Renal cortical epithelial cell (primary cell): ENCODE measurements at places on chromosomes 6 and 20. TPM values are rescaled to one million over a fixed set of nuclear protein-coding genes. Genes with fewer than 3 reads are reported as not detected.

NMBR gene
- total RNA-seq = 0.10 TPM in 1 of 2 replicates, not detected in the other

NOX3 gene
- not detected in 2 replicates for total RNA-seq

HLA-DOA gene
- total RNA-seq = 0.55 and 1.6 TPM in 2 replicates

CCM2L gene
- total RNA-seq = 0.35 TPM in 1 of 2 replicates, not detected in the other

DNA sequence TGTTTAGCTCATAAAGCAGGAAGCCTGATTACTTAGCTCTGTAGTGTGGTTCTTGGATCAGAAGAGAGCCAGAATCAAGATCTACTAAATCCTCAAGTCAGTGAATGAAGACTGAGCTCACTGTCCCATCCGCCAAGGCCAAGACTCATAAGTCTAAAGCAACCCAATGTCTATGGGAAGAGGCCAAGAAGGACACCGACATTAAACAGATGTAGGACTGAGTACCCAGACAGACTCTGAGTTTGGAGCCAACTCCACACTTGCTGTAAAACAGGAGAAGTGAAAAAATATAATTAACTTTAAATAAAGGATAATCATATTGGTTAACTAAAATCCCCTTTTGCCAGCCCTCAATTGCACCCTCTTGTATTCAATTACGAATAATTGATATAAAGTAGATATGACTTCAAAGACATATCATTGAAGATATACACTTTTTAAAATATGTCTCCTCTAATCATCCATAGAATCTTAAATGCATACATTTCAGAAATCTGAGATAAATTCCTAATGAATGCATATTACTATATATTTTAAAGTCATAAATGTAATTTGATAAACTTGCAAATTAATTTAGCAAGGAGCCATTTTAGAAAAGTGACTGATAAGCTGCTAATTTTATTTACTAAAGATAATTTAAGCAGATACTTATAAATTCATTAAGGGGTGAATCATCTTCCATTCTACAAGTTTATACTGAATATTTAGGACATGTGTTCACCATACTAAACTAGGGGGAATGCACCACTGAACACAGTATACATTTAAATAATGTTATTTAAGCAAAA, 617.0 kb upstream of the ARID1B start:
- DNase-seq = no peak

DNA sequence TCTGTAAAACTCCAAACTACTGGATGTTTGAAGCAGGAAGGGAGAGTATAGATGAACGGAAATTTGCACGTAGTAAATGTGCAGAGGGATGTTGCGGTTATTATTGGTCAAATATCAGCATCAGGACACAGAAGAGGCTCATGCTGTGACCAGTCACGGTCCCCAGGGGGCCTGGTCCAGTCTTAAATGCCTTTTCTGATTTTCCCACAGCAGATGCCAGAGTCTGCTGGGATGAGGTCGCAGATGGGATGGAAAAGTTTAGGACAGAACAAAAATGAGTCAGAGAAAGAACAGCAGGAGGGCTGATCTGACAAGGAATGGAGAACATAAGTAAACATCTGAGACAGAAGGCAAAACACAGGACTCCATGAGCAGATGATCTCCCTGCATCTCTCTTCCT, 11.7 kb upstream of the SIRPG start:
- DNase-seq = peak; percentile 10

DNA sequence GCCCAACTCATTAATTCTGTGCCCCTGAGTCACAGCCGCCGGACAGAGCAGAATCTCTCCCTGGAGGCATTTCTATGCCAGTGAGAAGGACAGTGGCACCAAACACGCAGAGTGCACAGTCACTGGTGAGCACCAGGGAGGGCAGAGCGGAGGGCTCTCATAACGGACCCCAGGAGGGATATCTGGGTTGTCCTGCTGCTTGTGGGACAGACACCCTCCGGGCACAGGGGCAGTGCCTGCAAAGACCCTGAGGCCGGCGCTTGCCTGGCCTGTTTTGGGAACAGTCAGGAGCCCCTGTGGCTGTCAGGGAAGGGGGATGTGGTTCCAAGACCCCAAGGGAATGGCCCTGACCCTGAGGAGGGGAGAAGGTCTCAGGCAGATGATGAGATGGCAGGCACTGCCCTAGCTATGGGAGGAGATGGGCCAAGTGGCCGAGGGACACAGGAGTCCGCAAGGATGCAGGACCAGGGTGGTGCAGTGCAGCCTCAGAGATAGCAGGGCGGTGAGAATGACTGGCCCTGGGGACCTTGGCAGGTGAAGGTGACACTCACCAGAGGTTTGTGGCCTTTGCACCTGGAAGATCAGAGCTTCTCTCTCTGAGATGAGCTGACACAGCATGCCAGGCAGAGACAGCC, 270.8 kb downstream of the SMOC2 start:
- no peak for DNase-seq

GRCh38 chr6:123028263-123028662, 32.2 kb downstream of the CLVS2 start:
- DNase-seq = no peak
